Sigmoid colon (tissue), 7 donors: ENCODE measurements at places on chromosomes 6 and 20. TPM values are rescaled to one million over a fixed set of nuclear protein-coding genes. Genes with fewer than 3 reads are reported as not detected.

Gene MYCT1
- 6.6 TPM for total RNA-seq

DNA sequence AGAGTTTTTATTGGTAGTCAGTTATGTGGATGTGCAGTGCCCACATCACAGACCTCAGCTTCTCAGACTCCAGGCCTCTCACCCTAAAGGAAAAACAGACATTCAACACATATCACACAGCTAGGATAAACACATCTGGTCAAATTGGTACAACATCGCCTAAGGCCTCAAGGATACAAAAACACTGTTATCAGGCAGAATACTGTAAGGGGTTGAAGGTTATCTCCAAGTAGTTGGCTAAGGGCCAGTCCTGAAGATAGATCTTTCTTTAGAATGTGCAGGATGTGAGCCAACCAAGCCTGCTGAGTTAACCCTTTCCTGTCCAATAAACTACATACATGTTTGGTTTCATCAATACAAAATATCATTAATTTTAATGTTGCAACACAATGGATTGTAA lies 308.4 kb upstream of the GJE1 start:
- H3K4me3 ChIP-seq, result no peak overlapping the region
- no peaks in the 10 kb centered on the region for H3K27me3 ChIP-seq
- no peak for DNase-seq
- H3K4me1 ChIP-seq, result no peaks in the 10 kb centered on the region
- no peaks in the 10 kb centered on the region for H3K36me3 ChIP-seq
- H3K27ac ChIP-seq, result no peak overlapping the region

Gene CRYBG1
- 6.4 TPM for total RNA-seq

- peak overlapping the region; percentile 49 for H3K27ac ChIP-seq
- H3K27me3 ChIP-seq, result no peaks in the 10 kb centered on the region
- H3K4me1 ChIP-seq, result peaks cover 20% of the 10 kb centered on the region
- H3K4me3 ChIP-seq, result no peak overlapping the region
These were observed 111.3 kb downstream of the LY86 start for GRCh38 chr6:6699741-6700367.

DNA sequence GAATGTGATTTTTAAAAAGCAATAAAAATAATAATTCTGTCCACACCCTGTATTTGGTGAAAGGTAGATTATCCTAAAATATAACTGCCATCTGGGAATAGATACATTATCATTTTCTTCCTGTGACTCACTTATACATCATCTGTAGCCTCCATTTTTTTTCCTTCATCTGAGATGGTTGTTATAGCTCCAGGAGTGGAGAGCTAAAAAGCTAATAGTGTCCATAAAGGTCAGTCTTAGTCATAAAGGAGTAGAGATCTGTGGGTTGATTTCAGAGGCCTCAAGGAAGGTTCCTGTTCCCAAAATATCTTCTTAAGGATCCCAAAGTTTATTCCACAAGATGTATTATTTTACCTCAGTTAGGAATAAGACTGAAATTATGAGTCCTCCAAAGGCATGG lies 41.1 kb downstream of the FBXO5 start:
- no peaks in the 10 kb centered on the region for H3K36me3 ChIP-seq
- no peaks in the 10 kb centered on the region for H3K27me3 ChIP-seq
- no peak overlapping the region for H3K27ac ChIP-seq
- H3K4me1 ChIP-seq, result no peaks in the 10 kb centered on the region
- no peak for DNase-seq

DNA sequence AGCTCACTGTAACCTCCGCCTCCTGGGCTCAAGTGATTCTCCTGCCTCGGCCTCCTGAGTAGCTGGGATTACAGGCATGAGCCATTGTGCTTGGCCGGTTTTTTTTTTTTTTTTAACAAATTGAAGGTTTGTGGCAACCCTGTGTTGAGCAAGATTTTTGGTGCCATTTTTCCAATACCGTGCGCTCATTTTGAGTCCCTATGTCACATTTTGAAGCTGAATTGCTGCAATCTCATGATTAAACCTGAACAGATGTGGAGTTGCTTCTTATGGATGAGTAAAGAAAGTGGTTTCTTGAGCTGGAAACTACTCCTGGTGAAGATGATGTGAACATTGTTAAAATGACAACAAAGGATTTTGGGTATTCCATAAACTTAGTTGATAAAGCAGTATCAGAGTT lies 16.6 kb downstream of the SASH1 start:
- no peaks in the 10 kb centered on the region for H3K36me3 ChIP-seq
- no peak overlapping the region for H3K27ac ChIP-seq
- H3K4me1 ChIP-seq, result peaks cover 6% of the 10 kb centered on the region
- H3K4me3 ChIP-seq, result no peak overlapping the region
- no peak for DNase-seq

GRCh38 chr6:118632359-118632758 lies 19.0 kb downstream of the CEP85L start:
- H3K4me1 ChIP-seq, result peaks cover 9% of the 10 kb centered on the region
- H3K27me3 ChIP-seq, result no peaks in the 10 kb centered on the region
- DNase-seq, result no peak
- no peak overlapping the region for H3K27ac ChIP-seq
- H3K4me3 ChIP-seq, result no peak overlapping the region

DNA sequence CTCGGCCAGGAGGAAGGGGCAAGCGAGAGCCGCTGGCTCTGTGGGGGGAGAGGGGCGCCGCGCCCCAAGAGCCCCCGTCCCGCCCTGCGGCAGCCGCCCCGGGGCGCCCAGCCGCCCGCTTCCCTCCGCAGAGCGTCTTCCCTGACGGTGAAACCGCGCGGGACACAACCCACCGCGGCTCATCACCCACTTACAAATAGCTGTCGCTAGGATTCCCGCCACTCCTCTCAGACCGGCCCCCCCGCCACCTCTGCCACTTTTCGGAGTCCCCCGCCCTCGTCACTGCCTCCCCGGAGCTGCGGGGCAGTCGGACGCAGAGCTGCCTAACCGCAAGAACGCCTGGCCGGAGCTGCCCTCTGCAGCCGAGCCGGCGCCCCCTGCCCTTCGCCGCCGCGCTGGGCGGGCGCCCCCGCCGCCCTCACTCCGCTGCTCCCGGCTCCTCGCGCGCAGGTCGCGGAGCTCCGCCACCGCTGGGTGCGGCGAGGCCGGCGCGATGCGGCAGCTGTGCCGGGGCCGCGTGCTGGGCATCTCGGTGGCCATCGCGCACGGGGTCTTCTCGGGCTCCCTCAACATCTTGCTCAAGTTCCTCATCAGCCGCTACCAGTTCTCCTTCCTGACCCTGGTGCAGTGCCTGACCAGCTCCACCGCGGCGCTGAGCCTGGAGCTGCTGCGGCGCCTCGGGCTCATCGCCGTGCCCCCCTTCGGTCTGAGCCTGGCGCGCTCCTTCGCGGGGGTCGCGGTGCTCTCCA lies at the start of gene SLC35D3:
TSS of gene SLC35D3 (plus strand) at position 366 of the 749 bp plus-strand sequence. CDS start at position 494, 128 bp downstream.
- no peak within 1 kb of the TSS for H3K27ac ChIP-seq
- H3K4me3 ChIP-seq, result peak within 1 kb of the TSS; percentile 19
- peaks cover 36% of the 10 kb centered on the region for H3K4me1 ChIP-seq
- no peaks in the 10 kb centered on the region for H3K36me3 ChIP-seq

DNA sequence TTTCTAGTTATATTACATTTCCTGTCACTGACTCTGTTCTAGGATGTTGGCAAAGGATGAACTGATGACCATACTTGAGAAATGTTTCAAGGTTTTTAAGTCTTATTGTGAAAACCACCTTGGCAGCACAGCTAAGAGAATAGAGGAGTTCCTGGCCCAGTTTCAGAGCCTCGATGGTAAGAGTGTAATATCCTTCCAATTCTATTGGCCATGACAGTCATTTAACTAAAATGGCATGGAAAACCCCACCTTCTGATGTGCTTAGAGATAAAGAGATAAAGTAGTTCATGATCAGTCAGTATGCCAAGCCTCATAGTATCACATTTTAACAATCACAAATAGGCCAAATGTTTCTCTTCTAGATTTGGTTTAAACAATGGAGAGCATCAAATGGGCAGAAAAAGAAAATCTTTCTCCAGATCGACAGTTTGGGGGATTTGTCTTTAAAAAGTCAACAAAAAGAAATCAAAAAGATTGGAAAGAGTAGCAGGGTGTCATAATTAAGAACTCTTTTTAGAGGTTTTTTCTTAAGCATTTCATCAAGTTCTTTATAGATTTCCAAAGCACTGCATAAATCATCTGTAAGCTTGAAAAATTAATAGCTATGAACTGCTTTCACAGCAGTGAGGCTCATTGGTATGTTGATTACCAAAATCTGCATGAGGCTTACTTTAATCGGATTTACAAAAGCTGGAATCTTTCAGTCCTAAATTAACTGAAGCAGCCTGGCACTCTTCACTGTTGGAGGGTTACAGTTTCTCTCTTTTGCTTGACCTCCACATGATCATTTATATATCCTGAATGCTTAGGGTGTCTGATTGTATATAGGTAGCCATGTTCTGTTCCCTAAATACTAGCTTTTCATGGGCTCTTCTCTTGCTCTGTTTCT lies 48.7 kb downstream of the AKIRIN2 start:
- DNase-seq, result no peak
- peaks cover 1% of the 10 kb centered on the region for H3K4me1 ChIP-seq
- H3K4me3 ChIP-seq, result no peak overlapping the region
- H3K27ac ChIP-seq, result no peak overlapping the region
- H3K27me3 ChIP-seq, result no peaks in the 10 kb centered on the region
- H3K36me3 ChIP-seq, result no peaks in the 10 kb centered on the region

DNA sequence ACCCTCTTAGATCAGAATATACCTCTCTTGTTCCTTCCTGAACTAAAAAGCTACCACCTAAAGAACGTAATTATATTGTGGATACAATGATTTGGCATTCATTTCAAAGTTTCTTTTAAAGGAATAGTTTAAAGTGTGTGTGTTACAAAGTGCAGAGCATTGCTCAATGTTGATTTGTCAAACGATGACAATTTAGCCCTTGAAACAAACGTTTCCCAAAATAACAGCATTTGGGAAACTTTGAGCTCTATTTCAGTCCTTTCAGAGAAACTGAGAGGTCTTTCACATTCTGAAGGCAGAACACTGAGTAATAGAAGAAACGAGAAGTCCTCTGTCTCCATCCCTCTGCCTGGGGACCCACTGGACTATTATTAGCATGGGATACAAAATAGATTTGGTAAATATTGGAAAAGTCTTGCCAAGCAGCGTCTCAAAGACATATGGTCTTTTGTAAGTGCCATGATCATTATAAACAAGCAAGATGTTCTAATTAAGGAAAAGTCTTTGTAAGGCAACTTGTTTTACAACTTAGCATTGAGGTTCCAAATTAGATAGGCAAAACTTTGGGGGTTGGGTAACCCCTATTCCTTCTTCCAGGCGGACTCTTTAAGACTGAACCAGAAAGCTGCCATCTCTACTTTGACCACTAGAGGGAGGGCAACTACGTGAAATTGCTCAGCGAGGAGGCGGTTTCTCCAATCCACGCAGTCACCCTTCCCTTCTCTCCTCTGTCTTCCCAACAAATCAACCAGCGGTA lies 208.8 kb downstream of the RNF144B start:
- peaks cover 5% of the 10 kb centered on the region for H3K4me1 ChIP-seq
- H3K27me3 ChIP-seq, result no peaks in the 10 kb centered on the region
- H3K4me3 ChIP-seq, result no peak overlapping the region
- peak; percentile 75 for DNase-seq
- H3K36me3 ChIP-seq, result no peaks in the 10 kb centered on the region

GRCh38 chr20:6311097-6311496 lies 188.3 kb upstream of the FERMT1 start:
- H3K4me1 ChIP-seq, result no peaks in the 10 kb centered on the region
- no peaks in the 10 kb centered on the region for H3K36me3 ChIP-seq
- no peak for DNase-seq
- H3K27me3 ChIP-seq, result no peaks in the 10 kb centered on the region
- no peak overlapping the region for H3K4me3 ChIP-seq
- no peak overlapping the region for H3K27ac ChIP-seq

DNA sequence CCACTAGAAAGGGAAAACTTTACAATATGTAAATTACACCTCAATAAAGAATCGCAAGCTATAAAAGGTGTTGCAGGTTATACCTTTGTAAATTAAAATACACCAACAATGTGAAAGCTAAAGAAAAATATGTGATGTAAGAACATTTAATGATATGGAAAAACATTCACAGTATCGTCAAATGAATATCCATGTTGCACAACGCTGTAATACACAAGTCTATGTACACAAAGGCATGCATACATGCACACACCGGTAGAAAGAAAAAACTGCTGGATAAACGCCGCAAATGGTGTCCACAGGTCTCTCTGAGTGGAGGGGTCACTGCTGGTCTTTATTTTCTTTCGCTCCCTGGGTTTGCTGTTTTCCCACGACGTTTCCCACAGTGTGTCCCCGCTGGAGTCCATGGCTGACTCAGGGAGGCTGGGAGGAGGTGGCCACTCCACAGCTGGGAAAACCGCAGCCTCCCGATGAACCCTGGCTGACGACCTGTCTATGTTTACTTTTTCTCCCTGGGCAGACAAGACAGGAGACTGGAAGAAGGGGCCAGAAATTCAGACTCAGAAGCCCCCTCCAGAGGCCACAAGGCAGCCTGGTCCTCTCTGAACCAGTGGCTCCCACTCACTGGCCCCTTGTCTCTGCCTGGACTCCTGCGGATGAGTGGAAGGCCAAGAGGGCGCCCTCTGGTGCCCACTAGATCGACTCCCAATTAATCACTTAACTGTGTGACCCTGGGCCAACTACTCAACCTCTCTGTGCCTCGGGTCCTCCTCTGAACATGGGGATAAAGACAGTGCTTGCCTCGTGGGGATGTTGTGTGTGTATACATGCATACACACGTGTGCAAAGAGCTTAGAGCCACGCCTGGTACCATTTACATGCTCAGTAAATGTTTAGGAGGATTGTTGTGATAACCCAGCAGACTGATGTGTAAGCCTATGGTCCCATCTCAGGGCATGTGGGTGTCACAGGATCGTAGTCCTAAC lies 12.8 kb upstream of the BPI start:
- H3K36me3 ChIP-seq, result no peaks in the 10 kb centered on the region
- no peak overlapping the region for H3K27ac ChIP-seq
- no peaks in the 10 kb centered on the region for H3K4me1 ChIP-seq

GRCh38 chr6:98832284-98833056 lies 1.9 kb upstream of the POU3F2 start:
- DNase-seq, result peak; percentile 54
- H3K4me3 ChIP-seq, result peak overlapping the region; percentile 53
- H3K4me1 ChIP-seq, result peaks cover 58% of the 10 kb centered on the region
- H3K27ac ChIP-seq, result no peak overlapping the region

Gene DEFB132
- not detected for total RNA-seq

DNA sequence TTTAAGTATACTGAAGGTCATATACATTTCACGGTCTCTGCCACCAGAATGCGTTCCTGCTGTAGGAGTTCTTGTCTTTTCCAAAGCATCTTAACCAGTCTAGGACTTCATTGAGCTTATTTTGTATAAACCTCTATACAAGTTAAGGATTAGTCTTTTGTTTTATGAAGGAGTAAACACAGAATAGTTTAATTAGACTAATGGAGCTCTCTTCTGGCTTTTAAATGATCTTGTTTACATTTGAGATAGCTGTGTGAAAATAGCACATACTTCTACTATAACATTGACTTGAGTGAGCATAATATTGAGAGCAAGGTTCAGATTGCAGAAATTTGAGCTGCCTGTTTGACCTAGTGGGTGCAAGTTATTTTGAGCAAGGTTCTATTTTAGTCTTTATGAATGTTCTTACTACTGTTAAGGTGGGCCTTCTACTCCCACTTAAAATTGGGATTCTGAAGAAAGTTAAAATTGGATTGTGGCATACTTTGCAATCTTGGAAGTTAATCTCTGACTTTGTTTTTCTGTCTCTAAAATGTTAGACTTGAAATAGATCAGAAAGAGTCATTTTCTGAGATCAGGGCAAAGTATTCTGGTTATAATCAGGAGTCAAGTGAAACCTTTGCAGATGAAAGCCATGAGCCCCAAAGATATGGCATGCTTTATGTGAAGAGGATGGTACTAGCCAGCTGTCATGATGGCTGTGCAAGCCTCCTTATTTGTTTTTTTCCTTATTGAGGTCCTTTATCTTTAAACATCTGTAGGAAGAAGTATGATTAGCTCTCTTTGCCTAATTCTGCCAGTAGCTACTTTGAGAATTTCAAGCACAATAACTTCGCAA lies 41.8 kb downstream of the RPRD1B start:
- peaks cover 45% of the 10 kb centered on the region for H3K4me1 ChIP-seq
- H3K27ac ChIP-seq, result peak overlapping the region; percentile 81
- no peaks in the 10 kb centered on the region for H3K27me3 ChIP-seq
- H3K4me3 ChIP-seq, result no peak overlapping the region
- no peaks in the 10 kb centered on the region for H3K36me3 ChIP-seq
- no peak for DNase-seq
